Calu3 (cell line): ENCODE measurements at places on chromosomes 7 and 10.
A peak's percentile ranks its signal among the peaks of the same experiment; 100 is the strongest.

DNA sequence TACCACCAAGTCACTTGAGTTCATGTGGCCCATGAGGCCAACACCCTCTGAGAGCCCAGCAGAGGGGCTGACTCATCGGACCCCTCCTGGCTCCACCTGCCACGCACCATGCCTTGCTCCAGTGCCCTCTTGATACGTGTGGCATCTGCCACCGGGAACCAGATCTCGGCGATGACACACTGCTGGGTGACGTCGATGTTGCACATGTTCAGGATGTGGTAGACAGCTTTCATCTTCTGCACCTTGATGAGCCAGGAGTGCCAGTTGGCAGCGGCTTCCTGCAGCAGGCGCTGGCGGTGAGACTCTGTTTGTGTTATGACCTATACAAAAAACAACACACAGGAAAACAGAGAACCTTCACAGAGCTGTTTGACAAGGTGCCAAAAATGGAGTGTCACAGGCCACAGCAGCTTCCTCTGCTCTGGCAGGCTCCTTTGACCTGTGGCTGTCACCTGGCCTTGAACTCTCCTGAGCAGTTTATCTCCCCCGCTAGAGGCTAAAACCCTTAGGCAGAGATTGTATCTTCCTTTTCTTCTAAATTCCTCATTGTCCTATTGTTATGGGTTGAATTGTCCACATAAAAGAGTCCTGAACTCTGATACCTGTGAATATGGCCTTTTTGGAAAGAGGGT, 45.2 kb upstream of the TMEM213 start:
- peak; percentile 90 for DNase-seq
- H3K27me3 ChIP-seq: no peaks in the 10 kb centered on the region

DNA sequence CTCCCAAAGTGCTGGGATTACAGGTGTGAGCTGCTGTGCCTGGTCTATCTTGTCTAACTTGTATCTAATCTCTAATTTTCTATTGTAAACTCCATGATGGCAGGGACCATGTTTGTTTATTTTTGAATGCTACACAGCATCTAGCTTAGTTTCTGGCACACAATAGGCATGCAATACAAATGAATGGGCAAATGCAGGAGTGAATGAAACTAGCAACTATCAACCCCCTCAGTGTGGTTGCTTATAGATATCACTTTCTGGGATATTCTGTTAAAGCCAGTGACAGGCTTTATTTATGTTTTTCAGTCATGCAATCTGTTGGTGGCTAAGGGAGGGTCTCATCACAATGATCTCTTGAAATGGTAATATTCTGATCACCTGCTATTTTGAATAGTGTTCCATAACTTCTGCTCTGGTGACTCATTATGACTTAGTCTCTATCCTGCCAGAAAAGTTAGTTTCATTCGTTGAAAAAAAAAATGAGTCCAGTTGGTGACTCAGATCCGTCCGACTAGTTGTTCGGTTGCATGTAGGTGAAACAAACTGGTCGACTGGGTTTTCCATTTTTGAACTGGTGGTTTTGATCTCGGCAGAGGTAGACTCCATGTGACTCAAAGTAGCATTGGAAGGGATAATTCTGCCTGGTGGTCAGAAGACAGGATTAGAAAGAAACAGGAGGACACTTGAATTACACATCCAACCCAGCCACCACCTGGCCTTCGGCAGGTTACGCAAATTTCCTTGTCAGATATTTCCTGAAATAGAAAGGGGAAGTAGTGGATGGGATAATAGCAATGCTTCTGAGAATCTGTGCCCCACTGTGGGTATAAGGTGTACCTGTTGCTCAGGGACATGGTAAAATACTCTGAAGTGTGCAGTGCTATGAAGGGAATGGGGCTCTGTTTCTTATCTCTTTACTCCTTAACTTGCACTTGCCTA, 76.8 kb downstream of the GATA3 start:
- peaks cover 18% of the 10 kb centered on the region for H3K4me1 ChIP-seq
- peak overlapping the region; percentile 44 for H3K4me3 ChIP-seq
- DNase-seq: peak; percentile 48

DNA sequence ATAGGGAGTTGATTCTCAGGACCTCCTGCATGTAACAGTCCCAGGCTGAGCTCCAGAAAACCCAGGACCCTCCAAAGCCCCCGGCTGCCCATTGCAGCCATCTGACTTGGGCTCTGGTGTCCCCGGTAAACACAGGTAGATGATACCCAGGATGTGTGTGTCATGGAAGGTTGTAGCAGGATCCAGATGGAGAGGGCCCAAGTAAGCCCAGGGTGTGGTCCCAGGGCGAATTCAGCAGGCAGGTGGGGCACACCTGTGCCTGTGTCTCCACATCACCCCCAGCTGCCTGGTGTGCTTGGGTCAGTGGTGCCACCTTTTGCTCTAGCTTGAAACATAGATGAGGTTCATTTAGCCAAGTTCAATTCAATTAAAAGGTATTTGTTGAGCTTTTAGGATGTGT, 524.1 kb downstream of the GLRX3 start:
- no peaks in the 10 kb centered on the region for H3K36me3 ChIP-seq
- no peak for DNase-seq
- H3K27me3 ChIP-seq: no peaks in the 10 kb centered on the region
- H3K4me1 ChIP-seq: no peaks in the 10 kb centered on the region

- DNase-seq: no peak
- no peaks in the 10 kb centered on the region for H3K36me3 ChIP-seq
- no peaks in the 10 kb centered on the region for H3K27me3 ChIP-seq
- H3K4me1 ChIP-seq: no peaks in the 10 kb centered on the region
- no peak overlapping the region for H3K27ac ChIP-seq
Measured at GRCh38 chr7:87028636-87029035, 30.8 kb downstream of the ELAPOR2 start.

GRCh38 chr7:15128716-15129115, 226.2 kb upstream of the DGKB start:
- H3K4me1 ChIP-seq: peaks cover 8% of the 10 kb centered on the region
- no peaks in the 10 kb centered on the region for H3K36me3 ChIP-seq
- H3K27me3 ChIP-seq: no peaks in the 10 kb centered on the region
- no peak for DNase-seq
- no peak overlapping the region for H3K4me3 ChIP-seq
